RKO (cell line): ENCODE measurements at places on chromosomes 5 and 9.

DNA sequence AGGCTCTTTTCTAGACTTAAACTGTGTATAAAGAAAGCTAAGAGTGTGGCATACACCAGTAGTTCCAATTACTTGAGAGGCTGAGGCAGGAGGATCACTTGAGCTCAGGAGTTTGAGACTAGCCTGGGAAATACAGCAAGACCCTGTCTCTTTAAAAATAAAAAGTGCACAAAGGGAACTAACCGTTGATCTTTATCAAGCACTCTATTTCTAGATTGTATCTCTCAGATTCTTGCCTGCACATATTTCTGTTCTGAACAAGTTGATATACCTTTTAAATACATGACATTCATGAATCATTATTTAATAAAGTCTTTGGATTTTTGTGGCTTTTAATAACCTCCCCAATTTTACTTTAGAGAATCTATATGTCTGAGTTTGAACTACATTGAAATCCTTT, 47.2 kb downstream of the HMGCR start:
- DNase-seq = no peak

- no peak for DNase-seq
Measured at GRCh38 chr9:131651160-131651559, 88.7 kb downstream of the RAPGEF1 start.

GRCh38 chr5:181217111-181217802, 5.8 kb upstream of the TRIM41 start:
- no peak for DNase-seq

- DNase-seq = peak; percentile 22
Measured at GRCh38 chr9:110241858-110242321, 14.4 kb downstream of the TXN start.

- no peak for DNase-seq
Measured at GRCh38 chr9:15221746-15222145, 85.3 kb downstream of the TTC39B start.

DNA sequence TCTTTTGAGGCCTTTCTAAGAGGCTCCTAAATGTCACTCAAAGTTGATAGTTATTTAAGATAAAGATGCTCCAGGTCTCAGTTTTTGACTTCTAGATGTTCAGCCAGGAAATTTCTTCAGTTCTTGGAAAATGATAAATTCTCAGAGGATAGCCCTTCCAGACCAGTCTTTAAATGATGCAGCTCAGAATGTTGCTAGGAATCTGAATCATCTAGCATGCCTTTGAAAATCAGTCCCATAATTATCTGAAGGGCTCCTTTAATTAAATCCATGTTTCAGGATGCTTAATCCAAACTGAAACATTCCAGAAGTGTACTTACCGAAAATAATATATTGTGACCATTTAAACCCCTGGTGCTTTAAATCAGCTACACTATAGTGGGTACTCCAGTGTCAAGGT, 107.5 kb upstream of the FBN2 start:
- no peak for DNase-seq

DNA sequence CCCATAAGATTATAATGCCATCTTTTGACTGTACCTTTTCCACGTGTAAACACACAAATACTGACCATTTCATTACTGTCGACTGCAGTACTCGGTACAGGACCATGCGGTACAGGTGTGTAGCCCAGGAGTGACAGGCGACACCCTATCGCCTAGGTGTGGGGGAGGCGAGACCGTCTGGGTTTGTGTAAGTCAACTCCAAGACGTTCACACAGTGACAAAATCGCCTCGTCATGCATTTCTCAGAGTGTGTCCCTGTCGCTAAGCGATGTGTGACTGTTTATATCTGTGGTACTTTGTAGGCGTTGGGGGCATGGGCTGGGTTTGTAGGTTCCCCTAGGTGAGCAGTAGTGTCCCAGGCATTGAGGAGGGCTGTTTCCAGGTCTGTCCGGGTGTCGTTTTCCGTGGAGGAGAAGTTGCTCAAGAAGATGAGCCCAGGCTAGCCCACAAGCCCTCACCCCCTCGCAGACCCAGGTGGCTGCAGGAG, 20.3 kb downstream of the NEK6 start:
- DNase-seq = no peak

GRCh38 chr5:109689740-109690241, at the start of gene MAN2A1:
TSS of gene MAN2A1 (plus strand) at chr5:109689927. CDS start at chr5:109690418, 491 bp downstream.
- DNase-seq = peak; percentile 80

GRCh38 chr9:133233681-133234432, 24.8 kb upstream of the OBP2B start:
- DNase-seq = no peak

DNA sequence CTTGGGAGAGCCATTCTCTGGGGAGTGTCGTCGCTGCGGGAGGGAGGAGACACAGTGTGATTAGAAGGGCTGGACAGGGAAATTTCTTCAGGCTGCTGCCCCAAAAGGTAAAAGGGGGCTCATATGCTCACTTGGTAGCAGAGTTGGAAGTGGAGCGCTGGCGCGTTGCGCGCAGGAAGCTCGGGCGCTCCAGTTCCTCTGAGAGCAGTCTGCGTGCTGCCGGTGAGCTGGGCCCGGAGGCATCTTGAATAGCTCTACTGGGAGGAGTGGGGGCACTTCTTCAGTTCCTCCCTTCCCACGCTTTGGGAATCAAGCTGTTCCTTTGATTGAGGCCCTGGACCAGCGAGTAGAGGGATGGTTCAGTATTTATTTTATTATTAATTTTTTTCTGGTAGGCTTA, 2.7 kb downstream of the RXFP3 start:
- no peak for DNase-seq

- DNase-seq = no peak
Measured at GRCh38 chr5:168713051-168713450, 133.9 kb upstream of the PANK3 start.

DNA sequence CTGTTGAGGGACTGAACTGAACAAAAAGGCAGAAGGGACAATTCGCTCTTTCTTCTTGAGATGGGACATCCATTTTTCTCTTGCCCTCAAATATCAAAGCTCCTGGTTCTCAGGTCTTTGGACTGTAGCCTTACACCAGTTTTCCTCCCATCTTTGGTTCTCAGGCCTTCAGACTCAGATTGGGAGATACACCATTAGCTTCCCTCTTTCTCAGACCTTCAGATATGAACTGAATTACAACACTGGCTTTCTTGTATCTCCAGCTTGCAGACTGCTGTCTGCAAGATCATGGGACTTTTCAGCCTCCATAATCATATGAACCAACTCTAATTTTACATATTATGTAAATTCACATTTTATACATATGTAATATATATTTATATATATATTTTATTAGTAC, 12.6 kb upstream of the CCNG1 start:
- no peak for DNase-seq

- peak; percentile 34 for DNase-seq
Measured at GRCh38 chr9:106958955-106959657, 96.1 kb downstream of the ZNF462 start.

- no peak for DNase-seq
Measured at GRCh38 chr5:34533582-34534522, 122.3 kb upstream of the RAI14 start.

DNA sequence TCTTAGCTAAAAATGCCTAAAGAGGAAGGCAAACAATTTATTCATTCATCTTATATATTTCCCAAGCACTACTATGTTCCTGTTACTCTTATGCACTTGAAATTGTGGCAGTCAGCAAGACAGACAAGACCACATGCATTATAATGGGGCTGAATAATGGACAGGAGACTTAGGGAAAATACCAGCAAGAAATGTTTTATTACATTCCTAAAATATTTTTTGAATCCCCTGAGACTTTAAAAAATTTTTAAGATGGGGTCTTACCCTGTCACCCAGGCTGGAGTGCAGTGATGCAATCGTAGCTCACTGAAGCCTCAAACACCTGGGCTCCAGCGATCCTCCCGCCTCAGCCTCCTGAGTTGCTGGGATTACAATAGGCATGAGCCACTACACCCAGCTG, 13.2 kb downstream of the ZCCHC9 start:
- no peak for DNase-seq

GRCh38 chr5:91207248-91207647, 175.9 kb downstream of the ARRDC3 start:
- peak; percentile 12 for DNase-seq

DNA sequence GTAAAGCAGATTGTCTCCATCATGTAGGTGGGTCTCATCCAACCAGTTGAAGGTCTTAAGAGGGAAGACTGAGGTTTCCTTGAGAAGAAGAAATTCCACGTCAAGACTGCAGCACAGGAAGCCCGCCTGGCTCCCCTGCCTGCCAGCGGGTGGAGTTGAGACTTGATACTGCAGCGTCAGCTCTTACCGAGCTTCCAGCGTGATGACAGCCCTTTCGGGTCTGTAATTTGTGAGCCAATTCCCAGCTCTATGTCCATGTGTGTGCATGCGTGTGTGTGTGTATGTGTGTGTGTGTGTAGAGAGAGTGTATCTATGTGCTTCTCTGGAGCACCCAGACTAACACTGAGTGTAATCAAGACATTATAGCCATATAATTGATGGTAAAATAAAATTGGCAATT, 379.7 kb upstream of the IRX2 start:
- DNase-seq = no peak

GRCh38 chr9:83655433-83655832, 32.5 kb downstream of the IDNK start:
- no peak for DNase-seq

DNA sequence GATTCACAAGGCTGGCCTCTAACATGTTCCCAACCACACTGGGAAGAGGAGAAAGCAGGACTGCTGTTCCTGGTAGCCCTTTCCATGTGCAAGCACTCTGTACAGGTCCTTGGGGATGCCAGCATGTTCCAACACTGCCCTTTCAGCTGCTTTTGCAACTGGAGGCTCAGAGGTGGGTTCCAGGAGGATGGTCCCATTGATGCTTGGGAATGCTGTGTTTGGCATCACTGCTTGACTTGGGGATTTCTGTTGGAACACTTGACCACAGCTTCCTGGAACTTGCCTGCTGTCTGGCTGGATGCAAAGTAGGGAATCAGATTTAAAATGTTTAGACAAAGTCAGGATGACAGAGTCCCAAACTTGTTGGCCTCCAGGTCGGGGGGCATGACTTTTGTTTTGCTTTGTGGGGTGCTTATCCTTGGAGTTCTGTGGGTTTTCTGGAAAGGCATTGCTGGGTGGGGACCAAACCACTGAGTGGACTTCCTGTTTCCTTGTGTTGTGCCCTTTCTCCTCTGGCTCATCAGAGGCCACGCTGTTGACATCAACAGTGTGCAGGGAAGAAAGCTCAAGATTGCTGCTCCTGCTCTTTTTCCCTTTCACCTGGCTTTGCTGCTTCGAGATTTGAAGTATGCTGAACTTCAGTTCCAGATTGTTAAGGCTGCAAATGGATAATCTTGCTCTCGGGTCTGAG, 148.5 kb upstream of the RPS23 start:
- no peak for DNase-seq

DNA sequence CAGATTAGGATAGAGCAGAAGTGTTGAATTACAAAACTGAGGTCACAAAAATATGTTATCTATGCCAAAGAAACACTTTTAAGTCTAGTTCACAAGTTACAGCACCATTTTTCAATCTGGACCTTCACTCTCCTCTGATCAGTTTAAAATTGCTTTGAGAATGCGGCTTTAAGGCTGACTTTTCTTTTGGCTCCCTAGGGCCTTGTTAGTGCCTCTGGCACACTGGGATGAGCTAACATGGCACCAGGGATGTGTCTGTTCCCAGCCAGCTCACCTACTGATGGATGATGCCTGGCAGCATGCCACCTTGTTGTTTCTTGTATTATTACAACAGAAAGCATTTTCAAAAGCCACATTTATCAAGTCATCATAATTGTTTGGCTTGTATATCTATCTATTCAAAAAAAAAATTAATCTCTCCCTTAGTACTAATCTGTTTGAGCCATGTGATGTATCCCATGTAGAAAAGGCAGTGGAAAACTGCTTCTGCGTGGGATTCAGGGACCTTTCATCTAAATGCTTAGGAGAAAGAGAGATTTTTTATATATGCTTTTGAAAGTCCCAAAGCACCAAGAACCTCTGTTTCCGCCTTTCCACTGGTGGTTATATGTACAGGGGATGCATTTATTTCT, 46.6 kb downstream of the ADAMTSL1 start:
- no peak for DNase-seq

- DNase-seq = no peak
Measured at GRCh38 chr9:121463026-121463807, 36.4 kb downstream of the GGTA1 start.

DNA sequence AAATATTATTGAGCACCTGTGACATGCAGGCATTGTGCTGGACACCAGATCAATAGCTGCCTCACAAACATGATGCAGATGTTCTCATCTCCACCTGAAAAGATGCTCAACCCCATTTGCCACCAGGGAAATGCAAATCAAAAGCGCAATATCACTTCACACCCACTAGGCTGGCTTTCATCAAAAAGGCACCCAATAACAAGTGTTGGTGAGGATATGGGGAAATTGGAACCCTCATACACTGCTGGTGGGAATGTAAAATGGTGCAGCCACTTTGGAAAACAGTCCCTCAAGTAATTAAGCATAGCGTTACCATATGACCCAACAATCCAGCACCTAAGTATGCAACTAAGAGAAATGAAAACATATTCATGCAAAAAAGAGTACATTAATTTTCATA, 24.7 kb downstream of the FGF1 start:
- DNase-seq = no peak

DNA sequence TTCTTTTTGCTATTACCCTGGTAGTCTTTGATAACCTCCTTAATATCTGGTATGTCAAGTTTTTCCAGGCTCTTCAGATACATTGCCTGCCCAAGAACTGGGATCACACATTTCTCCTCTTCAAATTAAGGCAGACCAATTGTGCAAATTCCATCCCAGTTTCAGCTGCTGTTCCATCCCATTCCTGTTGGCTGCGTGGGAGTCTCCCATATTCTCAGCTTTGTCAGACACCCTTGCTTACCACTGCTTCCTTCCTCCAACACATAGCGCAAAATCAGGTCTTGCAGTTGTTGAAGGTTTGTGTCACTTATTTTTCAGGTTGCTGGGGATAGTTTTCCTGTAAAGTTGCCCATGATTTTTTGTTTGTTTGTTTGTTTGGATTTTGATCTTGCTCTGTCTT, 15.2 kb downstream of the HCN1 start:
- DNase-seq = no peak

DNA sequence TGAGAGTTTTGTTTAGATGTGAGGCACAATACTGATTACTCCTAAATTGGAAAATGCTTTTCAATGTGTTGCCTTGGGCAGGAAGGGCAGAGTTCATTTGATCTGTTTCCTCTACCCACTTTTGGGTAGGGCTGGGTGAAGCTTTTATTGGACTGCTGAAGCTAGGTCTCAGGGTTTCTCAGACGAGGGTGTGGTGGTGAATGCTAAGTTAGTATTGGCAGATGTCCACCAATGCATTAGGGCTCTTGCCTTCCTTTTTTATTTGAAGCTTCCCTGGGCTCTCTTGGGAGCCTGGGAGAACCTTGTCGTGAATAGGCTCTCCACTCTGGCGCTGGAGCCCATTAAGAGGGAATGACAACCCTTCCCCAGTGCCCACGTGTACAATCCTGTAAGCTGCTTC, 23.1 kb downstream of the SPTAN1 start:
- DNase-seq = no peak

- peak; percentile 43 for DNase-seq
Measured at GRCh38 chr9:133103183-133103986, 17.7 kb downstream of the RALGDS start.

GRCh38 chr5:35717718-35718117, 100.1 kb downstream of the SPEF2 start:
- DNase-seq = no peak

- DNase-seq = no peak
Measured at GRCh38 chr9:133717113-133718031, 20.8 kb downstream of the SARDH start.
